ENCODE measurements at places on chromosomes 2 and 18.

DNA sequence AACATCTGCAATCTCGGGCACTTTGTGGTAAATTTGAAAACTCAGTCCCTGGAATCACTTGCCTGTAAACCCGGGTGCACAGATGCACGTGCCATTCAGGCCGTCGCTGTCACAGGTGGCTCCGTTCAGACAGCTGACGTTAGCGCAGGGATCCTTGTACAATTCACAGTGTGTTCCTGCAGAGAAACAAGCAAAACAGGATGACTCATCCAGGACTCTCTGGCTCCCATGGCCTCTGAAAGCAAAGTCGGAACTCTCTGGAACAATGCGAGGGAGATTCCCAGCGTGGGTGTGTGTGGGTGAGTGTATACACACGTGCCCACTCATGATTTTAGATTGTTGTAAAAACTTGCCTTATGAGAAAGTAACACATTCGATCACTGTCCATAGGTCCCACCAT is 136.1 kb upstream of the PID1 start:
- peak; percentile 63 for DNase-seq

- DNase-seq, result no peak
Observed at GRCh38 chr2:37263839-37264238, 32.4 kb downstream of the NDUFAF7 start.

DNA sequence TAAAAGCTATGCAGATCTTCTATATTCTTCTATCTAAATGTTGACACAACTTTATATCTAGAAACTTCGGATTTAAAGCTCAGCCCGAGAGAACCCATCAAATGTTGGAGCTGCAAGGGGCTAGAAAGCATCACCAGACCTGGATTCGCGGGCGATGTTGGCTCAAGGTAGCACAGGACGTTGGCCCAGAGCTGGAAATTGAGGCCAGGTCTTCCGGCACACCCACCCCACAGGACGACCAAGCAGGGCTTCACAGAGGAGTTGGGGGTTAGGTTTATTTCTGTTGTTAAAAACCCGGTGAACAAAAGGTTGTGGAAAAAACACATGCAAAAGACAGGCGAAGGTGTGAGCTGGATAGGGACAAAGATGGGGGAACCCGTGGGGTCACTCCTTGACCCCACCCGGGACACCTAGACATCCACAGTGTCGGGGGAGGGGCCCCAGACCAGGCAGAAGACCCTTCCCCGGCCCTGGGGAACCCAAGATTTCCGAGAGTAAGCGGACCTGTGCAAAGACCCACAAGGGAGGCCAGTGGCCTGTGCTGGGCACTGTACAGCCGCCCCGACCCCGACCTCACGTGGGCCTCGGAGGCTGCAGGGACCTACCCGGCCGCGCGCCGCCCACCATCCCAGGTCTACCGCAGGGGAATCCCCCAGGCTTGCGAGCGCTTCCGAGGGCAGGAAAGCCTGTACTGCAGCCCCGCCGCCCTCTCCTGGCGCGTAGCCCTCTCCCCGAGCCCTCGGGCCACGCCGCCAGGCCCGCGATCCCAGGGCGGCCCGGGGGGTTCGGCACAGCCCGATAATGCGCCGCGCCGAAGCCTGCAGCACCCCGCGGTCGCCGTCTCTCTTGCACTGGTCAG is 1.8 kb upstream of the AGBL5 start:
- DNase-seq, result no peak

DNA sequence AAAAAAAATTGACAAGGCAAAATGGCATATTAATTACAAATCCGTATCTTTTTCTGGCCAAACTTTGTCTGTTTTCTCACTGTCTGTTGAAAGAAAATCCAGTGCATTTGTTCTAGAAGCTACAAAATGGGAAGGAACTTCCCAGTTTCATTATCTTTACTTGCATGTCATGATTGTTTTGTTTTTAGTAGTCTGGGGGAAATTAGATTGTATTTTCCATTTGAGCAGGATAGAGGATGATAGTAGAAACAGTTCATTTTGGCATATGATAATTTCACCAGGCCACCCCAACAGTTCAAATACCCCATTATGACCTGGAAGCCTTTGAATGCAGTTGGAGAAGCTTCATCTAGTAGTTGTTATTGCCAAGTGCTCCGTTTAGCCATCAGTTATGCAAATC is 77.5 kb upstream of the RANBP2 start:
- DNase-seq, result no peak

DNA sequence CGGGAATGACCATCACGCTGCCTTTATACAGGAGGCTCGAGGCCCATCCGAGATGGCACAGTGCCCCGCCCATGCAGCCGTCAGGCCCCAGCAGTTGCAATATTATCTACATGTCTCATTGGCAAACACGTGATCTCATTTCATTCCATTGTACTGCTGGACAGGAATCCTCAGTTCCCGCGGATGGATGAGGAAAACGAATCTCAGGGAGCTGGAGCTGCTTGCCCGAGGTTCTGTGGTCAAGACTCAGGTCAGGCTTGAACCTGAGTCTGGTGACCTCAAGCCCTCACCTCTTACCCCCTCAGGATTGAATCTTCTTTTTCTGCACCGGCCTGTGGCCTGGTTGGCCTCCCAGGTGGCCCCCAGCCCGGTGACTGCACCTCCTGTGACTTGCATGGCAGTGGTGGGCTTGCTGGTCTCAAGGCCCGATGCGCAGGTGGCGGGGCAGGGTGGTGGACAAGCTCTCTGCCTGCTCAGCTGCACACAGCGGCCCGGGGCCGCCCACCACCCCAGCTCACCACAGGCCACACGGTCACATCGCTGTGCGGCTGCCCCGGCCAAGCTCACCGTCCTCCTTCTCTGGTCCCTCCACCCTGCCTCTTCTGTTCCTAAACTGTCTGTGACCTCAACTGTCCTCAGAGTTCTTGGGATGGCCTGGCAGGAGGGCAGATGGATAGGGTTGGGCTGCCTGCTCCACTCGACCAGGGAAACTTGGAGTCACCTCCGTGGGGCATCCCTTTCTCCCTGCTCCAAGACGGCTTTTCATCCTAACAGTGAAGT is 52.0 kb upstream of the HS6ST1 start:
- DNase-seq, result no peak

GRCh38 chr2:203446071-203446481 is 89.0 kb downstream of the RAPH1 start:
- DNase-seq, result no peak

DNA sequence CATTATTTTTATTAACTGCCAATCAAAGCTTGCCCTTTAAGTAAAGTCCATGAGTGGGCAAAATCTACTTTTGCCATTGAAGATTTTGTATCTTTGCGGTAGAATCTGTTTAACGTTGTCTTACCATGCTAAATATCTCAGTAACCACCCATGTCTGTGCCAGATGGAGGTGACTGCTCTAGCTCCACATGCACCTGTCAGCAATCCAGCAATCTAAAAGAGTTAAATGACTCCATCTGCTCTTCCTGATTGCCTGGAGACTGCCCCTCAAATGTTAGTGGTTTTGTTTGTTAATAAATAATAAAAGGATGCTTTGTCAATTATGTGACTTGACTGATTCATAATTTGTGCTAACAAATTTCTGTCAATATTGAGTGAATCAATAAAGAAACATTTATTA is 141.7 kb downstream of the RBM43 start:
- DNase-seq, result no peak

GRCh38 chr2:204108330-204108751 is 171.8 kb downstream of the ICOS start:
- DNase-seq, result peak; percentile 2

- no peak for DNase-seq
Observed at GRCh38 chr2:69577467-69578197, 65.9 kb downstream of the AAK1 start.

GRCh38 chr2:105143467-105144151 is 97.9 kb upstream of the GPR45 start:
- no peak for DNase-seq

DNA sequence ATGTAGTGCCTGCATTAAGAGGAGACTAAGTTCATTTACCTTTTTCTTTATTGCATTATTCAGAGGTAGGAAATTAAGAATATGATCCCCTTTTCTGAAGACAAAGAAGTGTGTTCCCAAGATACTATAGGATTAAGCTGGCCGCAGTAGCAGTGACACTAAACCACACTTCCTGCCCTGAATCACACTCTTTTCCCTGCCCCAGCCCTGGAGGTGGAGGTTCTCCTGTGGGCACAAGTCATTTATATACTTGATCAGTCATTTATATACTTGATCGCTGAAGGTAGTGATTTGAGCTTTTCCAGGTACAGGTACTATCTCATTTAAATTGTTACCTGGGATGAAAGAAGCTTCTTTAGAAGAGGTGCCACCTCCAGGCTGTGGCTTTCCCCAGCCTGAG is 78.6 kb downstream of the ARMC9 start:
- no peak for DNase-seq

GRCh38 chr2:37526323-37526722 is 145.1 kb downstream of the CDC42EP3 start:
- DNase-seq, result no peak

GRCh38 chr2:199014226-199014625 is 443.5 kb downstream of the SATB2 start:
- no peak for DNase-seq

DNA sequence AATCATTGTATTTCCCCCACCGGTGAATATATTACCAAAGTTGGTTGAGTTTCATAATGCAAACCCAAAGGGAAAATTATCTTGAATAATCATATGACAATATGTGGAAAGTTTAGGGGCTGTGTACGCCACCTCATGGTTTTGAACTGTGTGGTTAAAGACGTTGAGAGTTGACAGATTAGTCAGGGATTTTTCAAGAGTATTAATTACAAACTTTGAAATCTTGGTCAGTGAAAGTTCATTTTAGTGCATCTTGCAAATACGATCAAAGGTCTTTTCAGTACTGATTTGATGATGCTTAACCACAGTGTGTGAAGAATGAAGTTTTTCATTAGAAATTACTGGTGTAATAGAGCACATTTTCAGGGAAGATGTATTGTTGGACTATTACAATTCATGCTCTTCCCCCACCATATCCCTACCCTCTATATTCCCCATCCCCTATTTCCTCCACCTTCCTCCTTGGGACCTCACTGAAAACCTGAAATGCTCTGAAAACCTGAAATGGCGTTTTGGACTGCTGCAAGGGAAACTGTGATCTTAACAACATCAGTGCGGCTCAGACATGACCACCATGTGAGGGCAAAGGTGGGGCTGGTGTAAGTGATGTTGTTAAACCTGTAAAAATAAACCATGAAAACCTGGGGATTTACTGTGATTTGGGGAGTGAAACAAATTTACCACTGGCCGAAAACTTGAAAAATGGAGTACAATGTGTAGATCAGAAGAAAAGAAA is 4.5 kb upstream of the BCL2L11 start:
- DNase-seq, result no peak

Data from kidney glomerular epithelial cell (primary cell).